SK-N-SH treated with all-trans-retinoic acid at 6 μM for 48 hours (cell line): ENCODE measurements at places on chromosomes 5 and 9.

DNA sequence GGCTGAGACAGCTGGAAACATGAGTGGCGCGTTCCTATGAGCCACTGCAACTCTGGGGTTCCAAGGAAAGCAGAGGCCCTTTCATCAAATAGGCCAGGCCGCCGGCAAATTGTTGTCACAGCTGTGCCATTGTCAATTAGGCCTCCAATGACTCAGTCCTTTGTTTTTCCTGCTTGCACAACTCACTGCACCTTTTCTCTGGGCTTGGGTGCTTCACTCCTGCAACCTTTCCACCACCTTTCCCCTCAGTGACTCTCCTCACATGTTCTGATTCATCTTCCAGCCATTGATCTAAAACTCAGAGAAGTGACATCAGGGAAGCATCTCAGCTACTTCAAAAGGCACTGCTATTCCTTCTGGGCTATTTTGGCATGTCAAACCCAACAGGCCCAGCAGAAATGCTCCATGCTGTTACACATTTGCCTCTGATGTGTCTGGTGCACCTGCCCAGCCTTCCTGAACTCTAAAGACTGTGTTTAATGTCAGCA is 653.7 kb downstream of the NR2F1-AS1 start:
- no peak for ATAC-seq

GRCh38 chr5:33372721-33373472 is 67.9 kb upstream of the TARS1 start:
- no peak for ATAC-seq

DNA sequence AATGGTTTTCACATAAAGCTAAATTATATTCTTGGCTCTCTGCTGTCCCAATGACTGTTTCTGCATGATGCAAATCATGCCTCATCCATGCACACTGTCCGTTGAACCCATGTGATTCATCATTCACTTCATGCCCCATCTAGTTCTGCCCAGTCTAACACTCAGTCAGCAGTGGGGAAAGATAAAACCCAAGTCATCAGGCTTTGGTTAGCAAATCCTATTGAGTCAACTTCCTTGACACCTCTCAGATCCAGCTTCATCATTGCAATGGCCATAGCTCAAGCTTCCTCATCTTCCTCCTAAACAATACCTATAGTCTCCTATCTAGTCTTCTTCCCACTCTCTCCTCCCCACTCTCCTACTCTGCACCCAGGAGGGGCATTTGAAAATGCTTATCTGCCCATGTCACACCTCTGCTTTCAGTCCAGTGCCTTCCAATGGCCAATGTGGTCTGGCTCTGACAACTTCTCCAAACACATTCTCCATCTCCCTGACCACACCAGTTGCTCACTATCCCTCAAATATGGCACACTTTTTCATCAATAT is 266.0 kb upstream of the TRIM32 start:
- ATAC-seq, result no peak

GRCh38 chr9:87420884-87421283 is 76.8 kb upstream of the DAPK1 start:
- ATAC-seq, result no peak

GRCh38 chr5:140185409-140185808 is 10.4 kb downstream of the CYSTM1 start:
- ATAC-seq, result no peak

- ATAC-seq, result peak; percentile 100
These were observed 7.3 kb upstream of the ANXA6 start for GRCh38 chr5:151164687-151165392.

DNA sequence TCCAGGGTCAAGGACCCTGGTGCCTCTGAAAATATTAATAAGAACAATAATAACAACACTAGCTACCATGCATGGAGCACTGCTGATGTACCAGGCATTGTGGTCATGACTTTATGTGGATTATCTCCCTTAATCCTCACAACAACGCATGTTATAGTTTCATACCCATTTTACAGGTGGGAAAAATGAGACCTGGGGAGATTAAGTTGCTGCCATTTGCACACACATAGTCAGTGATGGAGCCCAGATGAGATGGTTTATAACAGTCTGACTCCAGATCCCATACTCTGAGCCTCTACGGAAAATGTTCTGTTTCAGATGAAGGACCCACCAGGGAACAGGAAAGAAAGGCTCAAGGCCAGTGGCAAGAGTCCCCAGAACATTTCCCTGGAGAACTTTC is 48.2 kb upstream of the PPARGC1B start:
- ATAC-seq, result no peak

DNA sequence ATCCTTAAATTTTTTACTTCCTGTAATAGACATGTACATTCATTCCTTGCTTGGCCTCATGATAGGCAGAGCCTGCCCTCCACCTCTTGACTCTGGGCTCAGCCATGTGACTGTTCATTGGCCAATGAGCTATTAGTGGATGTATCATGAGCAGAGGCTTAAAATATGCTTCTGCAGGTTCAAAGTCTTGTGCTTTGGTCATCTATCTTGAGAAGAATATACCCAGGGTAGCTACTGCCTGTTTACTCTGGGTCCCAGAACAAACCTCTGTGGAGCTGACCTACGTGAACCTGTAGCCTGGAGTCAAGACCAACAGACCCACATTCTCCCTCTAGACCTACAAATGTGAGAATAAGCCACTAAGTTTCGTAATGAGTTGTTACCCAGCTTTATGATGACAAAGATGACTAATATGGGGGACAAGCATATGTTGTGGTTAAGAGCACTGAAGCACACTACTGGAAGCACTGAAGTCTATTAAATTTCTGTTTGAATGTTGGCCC is 244.4 kb downstream of the MAST4 start:
- ATAC-seq, result no peak

DNA sequence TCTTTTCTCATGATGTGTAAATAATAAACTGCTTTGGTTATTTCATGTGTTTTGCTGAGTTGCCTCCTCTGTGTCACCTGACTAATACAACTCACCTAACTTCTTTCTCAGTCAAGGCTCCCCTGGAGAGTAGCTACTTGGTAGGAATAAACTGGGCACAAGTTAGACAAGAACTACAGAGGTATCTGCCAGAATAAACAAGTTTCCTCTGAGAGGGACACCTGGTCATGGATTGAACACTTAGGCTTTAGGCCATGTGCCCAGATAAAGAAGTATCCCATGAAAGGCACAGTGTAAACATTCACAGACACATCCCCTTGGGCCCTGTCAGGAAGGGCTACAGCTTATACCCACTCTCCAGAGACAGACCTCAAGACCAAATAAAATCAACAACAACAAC is 532.5 kb downstream of the KIF4B start:
- ATAC-seq, result no peak

- no peak for ATAC-seq
These were observed 79.3 kb downstream of the CACNA1B start for GRCh38 chr9:137956688-137957385.

- no peak for ATAC-seq
These were observed 1.0 kb upstream of the NTMT1 start for GRCh38 chr9:129624947-129625346.

DNA sequence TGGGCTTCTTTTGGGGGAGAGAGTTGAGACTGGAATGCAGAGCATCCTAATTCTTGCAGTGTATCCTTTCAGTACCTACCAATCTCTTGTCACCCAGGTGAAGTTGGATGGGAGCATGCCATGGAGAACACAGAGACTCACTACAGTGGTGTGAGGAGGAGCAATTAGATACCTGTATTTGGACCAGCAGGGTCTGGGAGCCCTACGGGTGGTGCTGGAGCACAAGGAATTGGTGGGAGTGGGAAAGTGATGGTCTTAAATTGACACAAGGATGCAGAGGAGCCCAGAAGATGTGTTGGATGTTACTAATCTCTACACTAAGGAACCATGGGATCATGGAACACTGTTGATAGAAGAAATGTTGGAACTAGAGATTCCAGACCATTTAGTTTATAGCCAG is 212.7 kb downstream of the CHSY3 start:
- ATAC-seq, result no peak

- ATAC-seq, result peak; percentile 85
These were observed 37.1 kb upstream of the FAM169A start for GRCh38 chr5:74903165-74903787.
